Stimulated activated CD4-positive, alpha-beta T cell treated with anti-CD3 and anti-CD28 coated beads, Interleukin-1b, Interleukin-23, amount 100 ng/mL, for 1 hour (primary cell): ENCODE measurements at places on chromosomes 2 and 18.

GRCh38 chr2:13611939-13612338 is 895.2 kb downstream of the TRIB2 start:
- DNase-seq, result no peak

DNA sequence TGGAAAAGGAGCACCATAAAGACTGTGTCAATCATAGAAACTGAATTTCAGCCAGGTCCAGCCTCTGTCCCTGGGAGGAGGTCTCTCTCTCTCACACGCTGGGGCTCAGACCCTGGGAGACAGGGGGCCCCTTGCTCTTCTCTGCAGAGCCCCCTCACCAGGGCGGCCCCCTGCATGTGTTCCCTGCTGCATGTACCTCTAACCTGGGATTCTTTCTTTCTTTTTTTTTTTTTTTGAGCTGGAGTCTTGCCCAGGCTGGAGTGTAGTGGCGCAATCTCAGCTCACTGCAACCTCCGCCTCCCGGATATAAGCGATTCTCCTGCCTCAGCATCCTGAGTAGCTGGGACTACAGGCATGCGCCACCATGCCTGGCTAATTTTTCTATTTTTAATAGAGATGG is 46.5 kb downstream of the TPO start:
- DNase-seq, result no peak

DNA sequence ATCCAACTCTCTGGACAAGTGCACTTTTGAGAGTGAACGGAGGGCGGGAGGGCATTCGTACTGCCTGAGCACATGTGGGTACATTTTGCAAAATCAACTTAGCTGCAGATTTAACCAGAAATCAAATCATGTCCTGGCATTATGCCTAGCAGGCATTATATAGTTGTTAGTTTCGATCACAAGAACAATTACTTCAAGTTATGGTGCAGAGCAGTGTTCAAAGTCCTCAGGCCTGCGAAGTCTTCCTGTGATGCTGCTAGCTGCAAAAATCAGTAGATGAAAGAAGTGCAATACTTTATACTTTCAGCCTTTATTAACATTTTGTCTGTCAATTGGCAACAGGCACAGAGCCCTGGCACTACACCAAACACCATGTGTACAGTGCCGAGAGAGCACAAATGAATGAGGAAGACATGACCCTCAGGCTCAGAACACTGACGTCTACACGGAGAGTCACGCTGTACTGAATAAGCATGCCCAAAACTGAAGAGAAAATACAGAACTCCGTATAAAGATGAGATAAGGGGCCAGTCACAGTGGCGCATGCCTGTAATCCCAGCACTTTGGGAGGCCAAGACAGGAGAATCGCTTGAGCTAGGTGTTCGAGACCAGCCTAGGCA is 92.1 kb upstream of the CREB1 start:
- DNase-seq, result no peak

GRCh38 chr2:136208682-136209420 is 90.9 kb upstream of the CXCR4 start:
- DNase-seq, result no peak

DNA sequence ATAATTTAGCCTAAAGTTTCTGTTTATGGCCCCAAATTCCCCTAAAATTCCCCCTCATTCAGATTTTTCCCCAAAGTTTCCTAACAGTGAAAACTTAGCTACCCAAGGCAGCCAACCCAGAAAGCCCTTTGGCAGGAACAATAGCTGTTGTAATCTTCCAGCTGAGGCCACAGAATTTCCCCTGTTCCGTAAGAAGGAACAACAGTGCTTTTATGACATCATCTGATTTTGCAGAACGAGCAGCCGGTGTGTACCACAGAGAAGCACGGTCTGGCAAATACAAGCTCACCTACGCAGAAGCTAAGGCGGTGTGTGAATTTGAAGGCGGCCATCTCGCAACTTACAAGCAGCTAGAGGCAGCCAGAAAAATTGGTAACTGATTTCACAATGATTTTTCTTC is 6.3 kb downstream of the TNFAIP6 start:
- DNase-seq, result no peak

DNA sequence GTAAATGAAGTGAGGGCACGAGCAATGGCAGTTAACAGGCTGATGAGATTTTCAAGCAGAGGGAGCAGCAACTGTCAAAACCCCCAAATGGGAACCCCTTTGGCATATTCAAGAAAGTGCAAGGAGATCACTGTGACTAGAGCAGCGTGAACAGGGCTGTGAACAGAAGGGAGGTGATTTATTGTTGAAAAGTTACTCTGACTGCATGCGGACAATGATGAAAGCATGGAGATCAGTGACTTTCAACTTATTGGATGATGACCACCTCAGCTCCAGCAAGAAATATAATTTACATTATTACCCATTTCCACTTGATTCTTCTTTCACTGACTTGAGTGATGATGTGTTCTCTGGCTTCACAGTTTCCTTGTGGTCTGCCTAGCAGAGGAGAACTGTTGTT is 187.8 kb upstream of the BOD1L2 start:
- no peak for DNase-seq

- no peak for DNase-seq
These were observed 158.7 kb downstream of the TDRD15 start for GRCh38 chr2:21282515-21282898.

GRCh38 chr2:146385031-146385430 is 1459.8 kb upstream of the ACVR2A start:
- no peak for DNase-seq

DNA sequence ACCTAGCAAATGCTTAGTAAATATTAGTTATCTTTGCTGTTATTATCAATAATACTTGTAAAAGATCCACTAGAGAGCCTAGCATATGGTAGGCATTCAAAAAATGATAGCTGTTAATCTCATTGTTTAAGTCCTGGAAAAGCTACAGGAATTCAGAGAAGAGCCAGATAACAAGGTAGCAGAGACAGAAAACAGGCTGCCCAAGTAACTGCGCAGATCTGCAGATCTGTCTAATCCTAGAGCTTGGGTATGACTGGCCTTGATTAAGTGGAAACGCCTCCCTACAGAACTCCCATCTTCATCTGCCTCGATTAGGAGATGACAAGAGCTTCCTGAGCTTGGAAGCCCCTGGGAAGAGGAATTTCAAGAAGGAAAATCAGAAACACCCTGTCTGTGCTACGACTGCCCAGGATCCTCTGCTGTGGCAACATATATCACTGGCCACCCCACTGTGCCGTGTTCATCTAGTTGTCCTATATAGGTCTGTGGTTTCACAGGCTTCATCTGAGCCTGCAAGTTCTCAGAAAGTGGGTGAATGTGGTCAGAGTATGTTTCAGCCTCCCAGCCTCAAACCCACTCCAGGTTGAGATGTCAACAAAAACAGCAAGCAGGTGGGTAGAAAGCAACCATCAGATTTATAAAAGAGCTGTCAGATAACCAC is 151.5 kb upstream of the PKDCC start:
- no peak for DNase-seq

- DNase-seq, result no peak
These were observed 50.0 kb downstream of the NAB1 start for GRCh38 chr2:190698895-190699294.

DNA sequence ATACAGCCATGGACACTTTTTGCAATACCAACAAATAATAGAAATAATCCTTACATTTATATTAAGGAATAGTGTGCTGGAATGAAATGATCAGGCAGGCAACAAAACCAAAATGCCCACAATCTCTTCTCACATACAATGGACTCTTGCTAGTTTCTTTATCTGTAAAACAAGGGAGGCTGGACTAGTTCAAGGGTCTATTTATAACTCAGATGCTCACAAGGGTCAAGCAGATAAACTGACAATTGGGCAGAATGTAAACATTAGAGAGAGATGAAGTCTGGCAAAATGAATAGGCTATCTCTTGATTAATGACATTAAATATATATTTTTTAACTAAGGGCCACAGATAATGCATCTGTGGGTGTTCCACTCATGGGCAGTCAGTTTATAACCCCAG is 11.4 kb downstream of the PPIL3 start:
- no peak for DNase-seq

DNA sequence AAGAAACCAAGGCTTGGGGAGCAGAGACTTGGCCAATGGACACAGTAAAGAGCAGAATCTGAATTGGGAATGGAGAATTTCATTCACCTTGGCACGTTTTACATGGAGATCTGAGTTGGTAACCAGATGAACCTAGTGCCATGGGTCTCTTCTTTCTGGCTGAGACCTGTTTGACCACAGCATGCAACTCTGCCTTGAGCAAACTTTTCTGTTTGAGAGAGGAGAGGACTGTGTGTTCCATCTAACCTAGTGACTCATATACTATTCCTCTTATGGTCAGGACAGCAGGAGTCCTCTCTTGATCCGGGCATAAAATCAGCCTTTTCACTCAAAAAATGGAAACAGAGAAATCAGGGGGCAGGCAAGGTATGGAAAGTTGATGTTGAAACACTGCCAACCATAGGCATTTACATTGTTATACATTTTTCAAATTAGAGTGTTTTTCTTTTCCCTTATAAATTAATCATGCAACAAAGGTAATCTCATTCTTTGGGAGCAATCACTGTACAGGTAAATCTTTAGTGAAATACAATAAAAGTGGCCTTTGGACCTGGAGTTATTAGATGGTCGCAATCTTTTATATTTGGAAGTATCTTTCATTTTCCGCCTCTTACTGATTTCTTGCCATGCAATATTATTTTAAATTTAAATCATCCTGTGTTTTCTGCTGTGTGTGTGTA is 86.7 kb downstream of the NRP2 start:
- no peak for DNase-seq

GRCh38 chr18:47779381-47779780 is 151.1 kb downstream of the SMAD2 start:
- DNase-seq, result no peak

DNA sequence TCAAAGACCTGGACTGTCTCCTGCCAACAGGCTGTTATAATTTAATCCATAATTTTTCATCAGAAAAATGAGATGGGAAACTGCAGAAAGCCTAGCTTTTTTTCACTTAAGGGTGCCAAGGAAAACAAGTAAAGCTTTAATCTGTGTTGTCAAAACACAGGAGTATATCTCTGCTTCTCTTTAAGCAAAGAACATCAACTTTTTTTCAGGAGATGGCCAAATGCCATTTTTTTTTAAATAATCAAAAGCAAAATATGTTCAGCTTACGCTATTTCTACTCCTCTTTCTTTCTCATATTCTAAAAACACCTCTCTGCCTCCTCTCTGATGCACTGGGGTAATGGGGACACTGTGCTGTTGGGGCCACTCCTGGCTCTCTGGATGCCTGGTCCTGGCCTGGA is 73.1 kb upstream of the NXPH2 start:
- DNase-seq, result no peak

- no peak for DNase-seq
These were observed 240.9 kb downstream of the RNF152 start for GRCh38 chr18:61651880-61652268.
